Neural progenitor cell (in vitro differentiated cells): ENCODE measurements at places on chromosomes 3 and 15.

DNA sequence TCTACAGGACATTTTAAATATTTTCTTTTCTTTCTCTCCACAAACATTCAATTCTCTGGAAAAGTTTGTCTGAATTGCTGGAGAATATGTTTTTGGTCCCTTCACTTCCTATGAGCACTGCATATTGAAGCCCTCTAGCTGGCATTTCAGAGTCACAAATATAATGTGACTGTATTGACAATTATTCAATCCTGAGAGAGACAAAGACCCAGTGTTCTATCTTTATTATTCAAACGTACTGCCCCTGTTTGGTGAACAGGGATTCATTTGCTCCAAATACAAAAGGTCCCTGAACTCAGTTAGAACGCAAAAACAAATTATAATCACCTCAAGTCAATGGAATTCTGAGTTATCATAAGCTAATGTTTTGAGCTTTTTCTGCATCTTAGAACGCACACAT is 173.1 kb upstream of the CDIN1 start:
- H3K4me3 ChIP-seq, result no peak overlapping the region
- peaks cover 38% of the 10 kb centered on the region for H3K4me1 ChIP-seq
- H3K36me3 ChIP-seq, result no peaks in the 10 kb centered on the region
- H3K27ac ChIP-seq, result no peak overlapping the region
- DNase-seq, result no peak
- no peaks in the 10 kb centered on the region for H3K27me3 ChIP-seq

DNA sequence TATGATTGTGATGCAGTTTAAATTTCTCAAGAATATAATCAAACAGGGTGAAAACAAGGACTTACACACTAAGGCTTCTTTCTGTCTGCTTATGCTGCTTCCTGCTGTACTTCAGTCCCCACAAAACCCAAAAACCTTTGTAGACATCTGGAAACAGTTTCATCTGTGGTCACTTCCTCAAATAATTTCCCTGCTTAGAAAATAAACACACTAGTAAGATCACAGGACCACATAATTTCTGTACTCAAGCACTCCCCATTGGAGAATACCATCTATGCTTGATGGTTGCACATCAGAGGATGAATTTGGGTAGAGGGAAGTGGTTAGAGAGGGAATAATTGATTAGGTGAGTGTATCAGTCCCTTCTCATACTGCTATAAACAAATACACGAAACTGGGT is 266.2 kb downstream of the LSAMP start:
- DNase-seq, result no peak
- H3K27ac ChIP-seq, result no peak overlapping the region
- H3K36me3 ChIP-seq, result no peaks in the 10 kb centered on the region
- H3K4me3 ChIP-seq, result no peak overlapping the region
- no peaks in the 10 kb centered on the region for H3K4me1 ChIP-seq
- no peaks in the 10 kb centered on the region for H3K27me3 ChIP-seq

GRCh38 chr15:72916378-72916777 is 132.8 kb upstream of the ADPGK start:
- no peaks in the 10 kb centered on the region for H3K27me3 ChIP-seq
- no peak for DNase-seq
- H3K4me3 ChIP-seq, result no peak overlapping the region
- no peak overlapping the region for H3K27ac ChIP-seq
- no peaks in the 10 kb centered on the region for H3K4me1 ChIP-seq

DNA sequence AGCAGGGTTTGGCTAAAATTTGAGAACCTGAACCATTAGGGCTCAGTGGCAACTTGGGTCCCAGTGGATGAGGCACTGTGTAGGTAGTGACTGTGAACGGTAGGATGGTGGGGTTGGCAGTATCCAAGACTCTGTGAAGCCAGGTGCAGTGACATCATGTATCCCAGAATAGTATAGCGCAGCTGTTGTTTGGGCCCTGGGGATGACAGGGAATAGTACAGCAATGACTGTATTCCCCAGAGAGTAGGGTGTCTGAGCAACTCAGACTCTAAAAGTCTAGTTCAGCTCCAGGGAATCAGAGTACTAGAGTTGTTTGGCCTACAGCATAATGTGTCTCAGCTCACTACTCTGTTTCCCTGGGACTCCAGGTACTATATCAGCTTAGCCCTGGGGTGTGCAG is 20.7 kb upstream of the PPP2R3A start:
- H3K27ac ChIP-seq, result no peak overlapping the region
- no peak overlapping the region for H3K4me3 ChIP-seq
- no peaks in the 10 kb centered on the region for H3K36me3 ChIP-seq
- H3K27me3 ChIP-seq, result no peaks in the 10 kb centered on the region

GRCh38 chr15:92130906-92131305 is 262.8 kb upstream of the ST8SIA2 start:
- DNase-seq, result no peak
- no peak overlapping the region for H3K27ac ChIP-seq
- no peak overlapping the region for H3K4me3 ChIP-seq
- no peaks in the 10 kb centered on the region for H3K36me3 ChIP-seq
- no peaks in the 10 kb centered on the region for H3K4me1 ChIP-seq
